ENCODE measurements at places on chromosomes 13 and 19. TPM values are rescaled to one million over a fixed set of nuclear protein-coding genes. Genes with fewer than 3 reads are reported as not detected.
A peak's percentile ranks its signal among the peaks of the same experiment; 100 is the strongest.

DNA sequence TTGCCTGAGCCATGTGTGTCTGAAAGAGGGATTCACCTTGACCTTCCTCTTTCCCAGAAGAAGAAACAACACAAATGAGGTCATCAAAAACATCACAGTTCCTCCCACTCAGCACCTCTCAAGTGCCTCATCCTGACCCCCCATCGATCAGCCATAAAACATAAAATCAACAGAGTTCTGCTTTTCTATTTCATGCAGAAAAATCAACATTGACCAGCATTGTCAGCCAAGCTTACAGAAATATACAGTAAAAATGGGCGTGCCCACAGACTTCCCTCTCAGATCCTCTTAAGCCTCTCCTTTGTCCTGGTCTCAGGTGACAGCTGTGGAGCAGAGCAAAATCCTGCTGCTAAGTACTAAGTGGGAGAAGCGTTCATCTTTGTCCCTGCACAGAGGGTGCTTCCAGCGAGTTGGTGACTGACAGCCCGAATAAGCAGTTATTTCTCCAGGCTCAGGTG, 213.3 kb downstream of the OLFM4 start:
- DNase-seq: no peak

Gene SCEL
- 1.3 TPM for polyA plus RNA-seq

GRCh38 chr13:68124437-68125086, 894.4 kb upstream of the PCDH9 start:
- peak; percentile 25 for DNase-seq

Gene CNFN
- 4.2 TPM for polyA plus RNA-seq

GRCh38 chr13:75904012-75904411, 267.9 kb downstream of the LMO7 start:
- DNase-seq: no peak

DNA sequence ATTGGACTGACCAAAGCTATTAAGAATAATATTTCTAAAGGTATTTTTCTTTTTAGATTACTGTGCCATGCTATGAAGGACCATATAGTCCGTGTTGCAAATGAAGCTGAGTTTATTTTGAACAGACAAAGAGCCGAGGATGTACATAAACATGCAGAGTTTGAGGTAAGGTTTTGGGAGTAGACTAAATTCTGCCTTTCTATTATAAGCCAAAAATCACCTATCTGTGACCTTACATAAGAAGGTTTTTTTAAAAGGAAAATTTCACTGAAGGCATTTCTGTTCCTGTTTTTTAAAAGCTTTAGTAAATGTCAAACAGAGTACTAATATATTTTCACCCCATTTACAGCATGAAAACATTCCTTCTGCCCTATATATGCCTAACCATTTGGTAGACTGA, 127.4 kb downstream of the MAB21L1 start:
- DNase-seq: no peak

GRCh38 chr19:49333811-49334288, 1.4 kb upstream of the CD37 start:
- no peak for DNase-seq

GRCh38 chr13:62014299-62014698, 598.6 kb upstream of the PCDH20 start:
- no peak for DNase-seq

Gene HS6ST3
- polyA plus RNA-seq: 0.01 TPM

- DNase-seq: no peak
These were observed 133.4 kb downstream of the OXGR1 start for GRCh38 chr13:96860882-96861281.

DNA sequence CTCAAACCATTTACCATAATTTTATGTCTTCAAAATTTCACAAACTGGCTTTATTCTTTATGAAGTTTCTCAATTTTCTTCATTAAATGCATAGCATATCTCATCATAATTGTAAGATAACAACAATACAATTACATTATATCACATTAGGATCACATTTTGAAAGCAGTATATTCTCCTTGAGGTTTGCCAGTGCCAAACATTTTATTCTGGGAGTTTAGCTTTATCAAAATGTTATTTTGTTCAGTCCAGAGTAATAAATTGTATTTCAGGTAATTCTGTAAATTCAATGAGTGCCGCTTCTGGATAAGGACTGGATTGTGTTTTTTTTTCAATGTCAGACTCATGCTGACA, 234.6 kb upstream of the MIR17HG start:
- no peak for DNase-seq

GRCh38 chr13:60182907-60183306, 19.2 kb upstream of the DIAPH3 start:
- DNase-seq: no peak

DNA sequence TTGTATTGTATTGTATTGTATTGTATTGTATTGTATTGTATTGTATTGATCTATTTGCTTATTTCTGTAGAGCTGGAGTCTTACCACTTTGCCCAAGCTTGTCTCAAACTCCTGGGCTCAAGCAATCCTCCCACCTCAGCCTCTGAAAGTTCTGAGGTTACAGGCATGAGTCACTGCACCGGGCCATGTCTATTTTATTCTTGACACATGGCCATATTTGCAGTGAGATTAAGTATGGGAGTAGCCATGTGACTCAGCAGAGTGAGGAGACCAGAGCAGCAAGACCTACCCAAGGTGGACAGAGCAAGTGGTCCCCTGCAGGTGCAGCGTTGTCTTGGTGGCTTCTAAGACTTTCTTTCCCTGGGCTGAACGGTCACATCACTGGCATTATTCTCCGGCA, 49.1 kb upstream of the UBAC2 start:
- DNase-seq: peak; percentile 92

Gene FOSB
- polyA plus RNA-seq: 2.6 TPM

GRCh38 chr19:16509141-16510061, 13.2 kb downstream of the C19orf44 start:
- peak; percentile 74 for DNase-seq

Gene PEG3
- not detected for polyA plus RNA-seq

Gene ZNF468
- 10.2 TPM for polyA plus RNA-seq

Gene C13orf42
- polyA plus RNA-seq: not detected

- DNase-seq: no peak
These were observed 3.6 kb downstream of the FCHO1 start for GRCh38 chr19:17754634-17755442.

Gene TGFBR3L
- polyA plus RNA-seq: 0.23 TPM

- DNase-seq: no peak
These were observed 87.8 kb downstream of the LMO7 start for GRCh38 chr13:75723901-75724300.

Gene LILRA6
- polyA plus RNA-seq: not detected

DNA sequence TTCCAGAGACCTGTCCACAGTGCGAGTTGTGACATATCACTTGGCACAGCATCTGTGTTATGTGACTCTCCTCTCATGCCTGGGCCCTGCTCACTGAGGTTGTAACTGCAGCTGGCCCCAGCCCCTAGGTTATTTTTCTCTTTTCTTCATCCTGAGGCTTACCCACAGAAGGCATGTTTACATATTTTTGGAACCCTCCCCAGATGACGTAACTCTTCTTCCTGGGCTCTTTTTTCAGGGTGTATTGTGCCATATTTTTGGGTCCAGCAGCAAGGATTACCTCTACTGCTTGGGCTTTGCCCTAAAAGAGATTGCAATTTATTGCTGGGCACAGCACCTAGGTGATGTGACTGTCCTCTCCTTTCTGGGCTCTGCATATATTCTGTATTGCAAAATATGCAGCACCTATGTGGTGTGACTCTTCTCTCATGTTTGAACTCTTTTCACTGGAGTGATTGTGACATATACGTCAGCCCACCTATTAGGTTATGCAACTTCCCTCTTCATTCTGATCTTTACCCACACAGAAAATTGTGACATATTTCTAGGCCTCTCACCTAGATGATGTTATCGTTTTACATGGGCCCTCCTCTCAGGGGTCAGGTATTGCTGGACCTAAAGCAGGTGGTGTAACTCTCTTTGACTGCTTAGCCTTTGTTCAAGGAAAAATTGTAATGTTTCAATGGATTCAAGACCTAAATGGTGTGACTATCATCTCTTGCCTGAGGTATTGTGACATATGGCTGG, 64.5 kb upstream of the ZNF724 start:
- DNase-seq: no peak

DNA sequence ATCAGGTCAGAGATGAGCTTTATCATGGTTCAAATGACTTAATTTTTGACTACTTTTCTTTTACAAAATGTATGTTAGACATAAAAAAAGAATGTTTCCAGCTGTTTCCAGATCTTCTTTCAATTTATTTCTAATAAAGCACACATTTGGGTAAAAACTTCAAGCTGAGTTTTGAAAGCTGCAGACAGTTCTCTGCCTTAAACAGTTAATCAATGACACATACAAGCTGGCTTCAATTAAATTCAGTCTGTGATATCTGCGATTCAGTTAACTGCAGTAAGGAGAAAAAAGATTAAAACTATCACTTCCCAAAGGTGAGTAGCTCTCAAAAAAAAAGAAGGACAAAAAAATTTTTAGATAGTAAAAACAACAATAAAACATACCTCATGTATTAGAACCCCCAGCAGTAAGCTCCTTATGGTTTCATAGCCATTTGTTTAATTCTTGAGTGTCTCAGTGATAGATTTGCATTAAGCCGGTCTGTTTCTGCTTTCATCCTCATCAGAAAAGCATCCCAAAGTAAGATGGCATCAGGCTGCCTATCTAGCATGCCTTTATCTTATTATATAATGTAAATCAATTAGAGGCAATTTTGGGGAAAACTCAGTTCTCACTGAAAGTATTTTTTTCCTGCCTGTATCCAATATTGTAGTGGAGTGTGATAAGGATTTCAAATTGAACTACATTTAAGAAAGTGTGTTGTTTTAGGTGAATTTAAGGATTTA, 81.8 kb upstream of the STARD13 start:
- no peak for DNase-seq

GRCh38 chr13:90008707-90009149, 1338.8 kb upstream of the MIR17HG start:
- DNase-seq: no peak

DNA sequence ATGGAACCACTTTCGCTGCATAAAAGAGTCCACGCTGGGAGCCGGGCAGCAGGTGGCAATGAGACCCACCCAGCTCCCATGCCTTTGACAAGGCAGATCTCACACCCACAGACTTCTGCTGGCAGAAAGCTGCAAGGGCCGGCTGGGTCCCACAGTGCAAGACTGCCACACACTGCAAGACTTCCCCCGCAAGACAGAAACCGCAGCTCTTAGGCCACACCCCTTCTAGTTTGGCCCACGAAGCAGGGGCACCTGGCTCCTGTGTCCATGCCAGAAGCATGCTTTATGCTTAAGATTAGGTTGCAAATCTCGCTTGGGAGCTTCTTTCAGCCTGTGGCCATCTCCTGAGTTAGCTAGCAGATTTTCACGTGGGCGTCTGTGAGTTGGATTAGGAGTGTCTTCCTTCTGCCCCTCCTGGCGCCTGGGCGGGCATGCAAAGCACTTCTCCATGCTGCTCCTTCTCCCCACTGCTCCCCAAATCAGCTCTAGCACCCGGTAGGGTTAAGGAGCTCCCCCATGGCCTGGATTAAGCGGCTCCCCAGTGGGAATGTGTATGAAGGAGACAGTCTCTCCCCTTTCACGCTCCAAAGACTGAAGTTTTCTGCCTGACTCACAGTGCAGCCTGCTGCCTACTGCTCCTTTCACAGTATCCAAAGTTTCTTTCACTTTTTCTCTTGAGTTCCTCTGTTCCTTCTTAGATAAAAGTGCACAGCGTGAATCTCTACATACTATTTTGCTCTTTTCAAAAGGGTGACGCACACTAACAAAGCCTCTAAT, 17.7 kb downstream of the GPC6 start:
- DNase-seq: peak; percentile 63

DNA sequence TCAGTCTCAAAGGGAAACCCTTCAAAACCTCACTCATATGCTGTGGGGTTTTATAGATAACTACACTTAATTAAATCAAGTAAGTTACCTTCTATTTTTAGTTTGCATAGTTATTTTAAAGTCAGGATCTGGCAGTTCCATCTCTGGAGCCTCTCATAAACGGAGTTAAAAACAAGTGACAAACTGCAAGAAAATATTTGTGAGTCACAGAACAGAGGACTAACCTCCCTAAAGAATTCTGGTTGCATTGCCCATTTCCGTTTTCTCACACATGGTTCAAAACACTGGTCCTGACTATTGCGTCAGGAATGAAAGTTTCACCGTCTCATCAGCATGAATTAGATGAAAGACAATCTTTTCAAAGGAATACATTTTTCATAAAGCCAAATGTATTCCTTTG, 10.6 kb downstream of the RXFP2 start:
- DNase-seq: peak; percentile 81

Gene ICAM5
- 1.7 TPM for polyA plus RNA-seq

GRCh38 chr19:42436006-42436405, 6.7 kb downstream of the CXCL17 start:
- DNase-seq: no peak

Gene ZNF560
- 0.05 TPM for polyA plus RNA-seq

GRCh38 chr13:47087841-47088240, 191.0 kb upstream of the HTR2A start:
- no peak for DNase-seq

DNA sequence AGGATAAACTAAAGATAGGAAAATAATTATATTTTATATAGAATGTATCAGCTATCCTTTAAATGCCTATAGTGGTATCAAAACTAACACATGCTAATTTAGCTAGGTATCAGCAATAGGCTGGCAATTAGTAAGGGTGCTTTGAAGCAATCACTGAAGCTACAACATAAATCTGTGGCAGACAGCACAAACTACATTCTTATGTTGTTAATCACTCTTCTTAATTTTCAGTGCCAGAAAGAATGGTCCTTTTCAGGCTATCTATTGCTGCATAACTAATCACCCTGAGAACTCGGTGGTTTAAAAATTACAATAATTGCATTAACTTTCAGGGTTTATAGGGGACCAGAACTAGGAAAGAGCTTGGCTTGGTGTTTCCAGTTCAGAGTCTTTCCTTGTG, 963.1 kb downstream of the EFNB2 start:
- DNase-seq: peak; percentile 33

DNA sequence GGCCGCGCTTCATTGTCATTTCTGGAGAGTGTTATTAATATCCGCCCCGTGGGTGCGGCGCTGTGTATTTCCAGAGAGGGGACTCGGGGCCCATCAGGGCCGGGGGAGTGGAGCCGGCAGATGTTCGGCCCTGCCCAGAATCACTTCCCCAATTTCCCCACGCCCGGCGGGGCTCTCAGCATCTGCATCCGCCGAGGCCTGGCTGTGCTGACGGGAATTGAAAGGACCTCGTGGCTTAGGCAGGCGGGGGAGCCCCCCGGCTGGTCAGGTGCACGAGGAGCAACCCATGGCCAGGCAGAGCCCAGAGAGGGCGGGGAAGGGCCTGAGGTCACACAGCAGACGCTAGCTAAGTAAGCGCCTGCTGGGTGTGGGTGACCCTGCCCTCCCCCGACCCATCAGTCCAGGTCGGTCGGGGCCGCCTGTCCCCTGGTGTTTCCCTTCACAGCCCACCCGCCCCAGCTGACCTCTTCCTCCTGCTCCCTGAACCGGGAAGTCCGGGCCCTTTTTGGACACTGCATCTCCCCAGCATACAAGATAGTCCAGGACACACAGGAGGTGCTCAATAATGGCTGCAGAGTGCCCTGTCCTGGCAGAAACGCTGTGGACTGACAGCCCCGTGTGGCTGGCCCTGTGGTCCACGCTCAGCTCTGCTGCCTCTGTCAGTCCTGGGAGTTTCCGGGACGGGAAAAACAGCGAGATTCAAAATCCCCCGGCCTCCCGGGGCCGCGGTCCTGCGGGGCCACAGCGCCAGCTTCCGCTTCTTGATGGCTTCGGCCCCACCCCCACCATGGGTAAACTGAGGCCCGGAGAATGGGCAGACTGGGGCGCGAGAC, 22.1 kb downstream of the ARID3A start:
- DNase-seq: no peak
